ENCODE measurements at places on chromosomes 5 and 9.

GRCh38 chr9:136378170-136379002, 4.9 kb upstream of the CARD9 start:
- no peak for DNase-seq

GRCh38 chr5:16603701-16604100, 13.1 kb downstream of the RETREG1 start:
- no peak for DNase-seq

DNA sequence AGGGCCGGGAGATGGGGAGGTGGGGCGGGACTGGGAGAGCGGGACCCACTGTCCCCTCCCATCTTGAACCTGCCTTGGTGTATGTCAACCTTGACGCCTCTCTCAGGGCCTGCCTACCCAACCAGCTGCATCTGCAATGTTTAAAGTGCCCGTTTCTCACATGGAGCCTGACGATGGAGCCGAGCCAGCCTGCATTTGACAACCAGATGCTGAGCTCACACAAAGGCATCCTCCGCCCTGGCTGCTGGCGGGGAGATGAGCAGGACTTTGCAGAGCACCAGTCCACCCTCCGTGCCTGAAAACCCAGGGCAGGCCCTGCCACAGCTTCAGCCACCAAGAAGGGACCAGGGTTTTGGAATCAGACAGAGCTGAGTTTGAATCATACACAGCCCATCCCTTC, 141.1 kb upstream of the SMIM23 start:
- no peak for DNase-seq

GRCh38 chr9:6645355-6646292, at the start of gene GLDC:
Gene GLDC, minus strand, starts transcription at chr9:6645729. Its CDS starts 230 bp downstream, at chr9:6645499.
- DNase-seq: peak; percentile 3

DNA sequence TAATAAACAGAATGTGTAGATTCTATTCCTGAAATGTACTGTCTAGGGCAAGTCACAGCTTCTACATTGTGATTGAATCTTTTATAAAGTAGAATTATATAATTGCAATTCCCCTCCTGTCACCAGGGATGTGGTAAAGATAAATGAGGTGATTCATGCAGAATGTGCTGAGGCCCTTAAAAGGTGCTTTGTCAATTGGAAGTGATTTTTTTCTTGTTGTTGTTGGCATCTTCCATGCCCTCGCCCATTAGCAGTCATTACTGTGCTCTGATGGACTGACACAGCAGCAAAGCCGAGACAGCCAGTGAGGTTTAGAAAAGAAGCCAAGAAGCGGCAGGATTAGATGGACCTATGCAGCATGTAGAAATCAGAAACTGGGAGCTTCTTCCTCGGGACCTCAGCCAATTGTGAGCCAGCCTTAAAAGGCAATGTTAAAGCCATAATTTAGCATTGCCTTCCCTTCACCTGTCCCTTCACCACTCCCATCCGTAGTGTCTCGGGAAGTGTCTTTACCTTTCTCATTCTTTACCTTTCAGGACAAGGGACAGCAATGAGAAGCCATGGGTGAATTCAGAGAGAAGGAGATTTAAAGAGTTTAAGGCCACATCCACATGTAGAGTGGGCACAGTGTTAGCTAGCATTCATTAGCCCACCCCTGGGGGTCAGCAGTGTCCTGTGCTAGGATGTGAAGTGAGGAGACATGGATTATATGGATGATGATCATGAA, 257.8 kb downstream of the PLK2 start:
- DNase-seq: no peak

DNA sequence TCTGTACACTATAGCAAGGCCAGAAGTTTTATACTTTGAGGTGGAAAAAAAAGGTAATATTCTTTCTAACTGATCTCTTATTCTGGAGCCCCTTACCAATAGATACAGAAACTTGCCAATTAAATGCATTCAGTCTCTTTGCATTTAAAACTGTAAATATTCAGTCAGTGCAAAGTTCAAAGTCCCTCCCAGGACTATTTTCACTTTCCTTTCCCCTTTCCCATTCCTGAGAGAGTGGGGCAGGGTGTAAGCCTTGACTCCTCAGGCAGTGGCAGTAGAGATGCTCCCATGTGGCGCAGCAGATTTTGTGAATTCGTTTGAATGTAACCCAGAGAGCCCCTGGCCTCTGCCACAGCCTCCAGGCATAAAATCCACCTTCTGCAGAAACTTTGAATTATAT, 29.9 kb downstream of the CETN3 start:
- DNase-seq: no peak

- no peak for DNase-seq
Measured at GRCh38 chr5:89080467-89081116, 197.6 kb upstream of the MEF2C start.

- DNase-seq: no peak
Measured at GRCh38 chr9:5621327-5621726, 7.6 kb upstream of the RIC1 start.

- no peak for DNase-seq
Measured at GRCh38 chr9:125844611-125845010, 97.4 kb downstream of the PBX3 start.

DNA sequence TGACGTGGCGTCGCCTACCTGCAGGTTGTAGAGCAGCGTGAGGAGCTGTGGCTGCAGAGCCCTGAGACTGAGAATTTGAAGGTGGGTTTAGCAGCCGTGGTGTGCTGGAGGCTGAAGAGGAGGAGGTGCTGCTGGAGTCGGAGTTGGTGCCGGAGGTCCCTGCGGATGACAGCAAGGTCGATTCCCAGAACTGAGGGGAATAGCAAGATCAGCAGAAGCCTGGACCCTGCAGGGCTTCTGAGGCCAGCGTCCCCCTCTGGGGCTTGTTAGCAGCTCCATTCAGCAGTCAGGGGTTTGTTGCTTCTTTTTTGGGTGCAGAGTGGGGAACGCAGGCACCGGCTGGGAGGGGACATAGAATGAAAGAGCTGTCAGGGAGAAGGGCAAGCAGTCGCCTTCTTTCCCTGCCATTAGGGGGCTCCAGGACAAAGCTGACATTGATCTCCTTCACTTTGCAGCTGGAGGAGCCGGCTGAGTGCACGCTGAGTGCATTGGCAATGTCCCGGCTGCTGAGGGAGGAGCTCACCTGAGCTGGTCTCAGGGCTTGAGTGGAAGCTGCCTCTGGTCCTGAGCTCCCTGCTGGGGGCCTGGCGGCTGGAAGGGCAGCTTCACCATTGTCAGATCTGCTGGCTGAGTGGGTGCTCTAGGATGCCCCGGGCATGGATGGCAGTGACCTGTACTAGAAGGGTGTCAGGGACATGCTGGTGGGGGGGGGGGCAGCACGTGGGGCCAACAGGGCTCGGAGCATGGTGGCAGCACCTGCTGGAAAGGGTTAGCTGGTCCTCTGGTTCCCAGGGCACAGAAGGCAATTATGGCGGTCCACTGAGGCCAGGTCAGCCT, 20.8 kb downstream of the OBP2B start:
- DNase-seq: no peak

- DNase-seq: no peak
Measured at GRCh38 chr9:115208501-115208900, 90.5 kb upstream of the TNC start.

- no peak for DNase-seq
Measured at GRCh38 chr5:68420476-68421344, 205.2 kb downstream of the PIK3R1 start.

DNA sequence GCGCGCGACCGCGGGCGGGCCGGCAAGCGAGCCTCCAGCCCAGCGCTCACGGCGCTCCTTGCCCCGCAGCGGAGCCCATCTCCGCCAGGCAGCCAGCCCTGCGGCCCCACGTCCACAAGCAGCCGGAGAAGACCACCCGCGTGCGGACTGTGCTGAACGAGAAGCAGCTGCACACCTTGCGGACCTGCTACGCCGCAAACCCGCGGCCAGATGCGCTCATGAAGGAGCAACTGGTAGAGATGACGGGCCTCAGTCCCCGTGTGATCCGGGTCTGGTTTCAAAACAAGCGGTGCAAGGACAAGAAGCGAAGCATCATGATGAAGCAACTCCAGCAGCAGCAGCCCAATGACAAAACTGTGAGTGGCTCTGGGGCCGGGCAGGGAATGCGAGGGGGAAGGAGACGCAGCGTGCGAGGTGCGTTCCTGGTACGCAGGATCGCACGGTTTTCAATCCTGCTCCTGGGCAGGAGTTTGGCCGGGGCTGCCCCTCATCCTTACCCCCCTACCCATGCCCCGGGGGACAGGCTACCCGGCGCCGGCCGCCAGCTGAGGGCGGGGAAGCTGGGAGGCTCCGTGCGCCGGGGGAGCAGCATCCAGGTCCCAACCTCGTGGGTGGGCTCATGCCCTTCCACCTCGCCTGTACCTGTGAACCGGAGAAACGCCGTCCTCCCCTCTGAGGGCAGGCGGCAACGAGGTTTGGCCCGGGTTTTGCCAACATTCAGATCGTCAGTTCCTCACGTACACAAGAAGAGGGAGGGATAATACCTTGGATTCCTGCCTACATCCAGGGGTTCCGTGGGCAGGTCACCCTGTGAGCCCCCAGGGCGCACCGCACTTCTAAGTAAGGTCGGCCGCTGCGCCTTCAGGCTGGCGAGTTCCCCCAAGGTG, 6.6 kb downstream of the ISL1 start:
- DNase-seq: no peak

- DNase-seq: no peak
Measured at GRCh38 chr9:123761905-123762605, 167.9 kb downstream of the DENND1A start.

DNA sequence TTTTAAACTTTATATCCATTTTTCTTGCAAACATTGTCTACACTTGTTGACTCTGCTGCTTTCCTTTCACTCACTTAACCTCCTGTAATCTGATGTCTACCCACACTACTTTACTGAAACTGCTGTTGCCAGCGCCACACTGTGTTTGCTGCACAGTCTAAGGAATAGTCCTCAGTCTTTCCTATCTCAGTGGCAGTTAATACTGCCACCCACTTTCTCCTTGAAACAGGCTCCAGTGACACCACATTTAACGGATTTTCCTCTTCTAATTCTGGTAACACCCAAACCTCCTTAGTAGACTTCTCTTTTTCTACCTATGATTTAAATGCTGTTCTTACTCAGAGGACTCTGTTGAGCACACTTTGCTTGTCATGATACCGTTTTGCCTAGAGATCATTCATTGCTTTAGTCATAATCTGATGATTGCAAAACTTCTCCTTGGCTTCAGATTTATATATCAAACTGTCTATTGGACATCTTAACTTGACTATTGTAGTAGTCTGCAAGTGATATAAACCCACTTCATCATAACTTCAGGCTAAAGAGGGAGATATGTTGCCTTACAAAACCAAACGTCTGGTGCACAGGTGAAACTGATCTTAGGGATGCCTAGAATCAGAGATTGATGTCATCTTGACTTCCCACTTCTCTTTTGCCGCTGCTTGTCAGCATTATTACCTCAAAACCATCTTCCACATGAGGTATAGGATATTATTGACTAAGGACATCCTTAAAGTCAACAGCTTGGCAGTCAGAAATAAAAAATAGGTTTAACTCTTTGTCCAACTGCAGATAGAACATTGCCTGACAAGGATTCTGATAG, 94.1 kb downstream of the CDC42SE2 start:
- no peak for DNase-seq

DNA sequence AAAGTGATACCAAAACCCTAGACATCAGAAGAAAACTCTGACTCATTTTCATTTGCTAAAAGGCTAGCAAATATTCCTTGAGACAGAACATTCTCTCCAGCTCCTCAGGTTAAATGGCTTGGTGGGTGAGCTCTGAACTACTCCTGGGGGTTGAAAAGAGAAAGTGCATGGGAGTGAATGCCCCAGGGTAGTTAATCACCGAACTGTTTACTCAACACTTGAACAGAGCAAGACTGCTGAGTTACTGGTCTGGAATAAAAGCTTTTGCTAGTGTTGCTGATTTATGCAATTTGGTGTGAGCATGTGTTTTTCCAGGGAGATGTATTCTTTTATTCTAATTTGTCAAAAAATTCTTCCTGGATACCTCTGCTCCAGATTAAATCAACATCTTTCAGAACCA, 88.3 kb upstream of the PRDM9 start:
- DNase-seq: no peak

- no peak for DNase-seq
Measured at GRCh38 chr5:107670087-107670931, 428 bp downstream of the EFNA5 start.

GRCh38 chr5:34499001-34499734, 157.0 kb upstream of the RAI14 start:
- no peak for DNase-seq

GRCh38 chr5:17215361-17215760, 2.1 kb upstream of the BASP1 start:
- no peak for DNase-seq

- DNase-seq: no peak
Measured at GRCh38 chr5:36177715-36178523, 26.0 kb downstream of the SKP2 start.

- DNase-seq: no peak
Measured at GRCh38 chr9:3698076-3698475, 172.3 kb upstream of the RFX3 start.

DNA sequence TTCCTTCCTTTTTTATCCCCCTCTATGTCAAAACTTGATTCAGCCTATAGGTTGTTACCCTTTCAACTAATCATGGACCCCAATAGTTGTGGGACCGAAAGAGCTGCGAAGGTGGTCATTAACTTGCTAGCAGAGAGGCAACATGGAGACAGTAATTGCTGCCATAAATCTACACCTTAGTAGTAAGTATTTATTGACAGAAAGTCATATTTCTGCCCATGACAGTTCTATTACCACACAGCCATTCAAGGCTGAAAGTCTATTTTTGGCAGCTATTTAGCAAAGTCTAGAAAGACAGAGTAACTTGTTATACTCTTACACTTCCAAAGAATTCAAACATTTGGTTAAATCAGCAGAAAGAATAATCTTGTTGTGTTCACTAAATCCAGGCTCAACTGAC, 236.2 kb downstream of the PRELID2 start:
- DNase-seq: no peak

- DNase-seq: no peak
Measured at GRCh38 chr5:179376701-179377420, 31.6 kb upstream of the ADAMTS2 start.

DNA sequence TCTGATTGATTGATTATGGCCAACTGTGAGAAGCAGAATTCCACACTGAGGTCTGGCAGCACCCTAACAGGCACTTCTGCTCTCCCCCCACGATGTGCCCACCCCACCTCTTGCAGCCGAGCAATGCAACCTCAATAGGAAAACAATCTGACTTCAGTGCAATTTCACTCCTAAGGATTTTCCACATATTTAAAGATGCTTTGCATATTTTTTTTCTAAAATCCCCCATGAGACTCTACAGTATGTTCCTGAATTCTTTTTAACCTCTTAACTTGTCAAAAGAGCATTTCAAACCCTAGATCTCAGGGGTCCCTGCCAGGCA, 243.1 kb downstream of the AUH start:
- no peak for DNase-seq

DNA sequence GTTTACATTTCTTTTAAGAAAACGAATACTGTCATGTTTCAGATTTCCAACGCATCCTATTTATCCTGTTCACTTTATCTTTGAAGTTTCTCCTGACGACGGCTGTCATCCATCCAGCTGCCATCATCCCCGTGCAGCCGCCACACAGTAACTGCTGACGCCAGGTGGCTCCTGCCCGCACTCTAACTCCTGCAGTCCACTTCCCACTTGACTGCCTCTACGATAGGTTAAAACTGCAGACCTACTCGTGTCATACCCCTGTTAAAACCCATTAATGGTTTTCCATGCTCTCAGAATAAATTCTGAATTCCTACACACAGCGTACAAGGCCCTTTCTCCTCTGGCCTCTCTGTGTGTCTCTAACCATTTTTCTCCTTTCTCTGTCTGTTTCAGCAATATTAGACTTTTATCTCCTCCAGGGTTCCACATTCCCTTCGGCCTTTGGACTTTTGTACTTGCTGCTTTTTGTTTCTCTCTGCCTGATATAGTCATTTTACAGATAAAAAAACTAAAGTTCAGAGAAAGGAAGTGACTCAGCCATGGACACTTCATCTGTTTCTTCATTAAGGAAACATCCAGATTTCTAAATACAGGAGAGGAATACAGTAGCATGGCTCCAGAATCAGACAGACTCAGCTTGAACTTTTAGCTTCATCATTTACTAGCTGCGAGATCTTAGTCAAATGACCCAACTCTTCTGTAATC, 84.9 kb downstream of the ADAMTS12 start:
- no peak for DNase-seq
